MCF 10A (cell line): ENCODE measurements at places on chromosomes 11 and 22. TPM values are rescaled to one million over a fixed set of nuclear protein-coding genes. Genes with fewer than 3 reads are reported as not detected.

The CCDC89 gene
- total RNA-seq = not detected in 2 replicates

The TMEM132A gene
- total RNA-seq = 20.5 and 22.5 TPM in 2 replicates

- no peak for DNase-seq
Observed at GRCh38 chr22:45845076-45845487, 131.9 kb downstream of the WNT7B start.

The NDUFS3 gene
- total RNA-seq = 117 and 120 TPM in 2 replicates

DNA sequence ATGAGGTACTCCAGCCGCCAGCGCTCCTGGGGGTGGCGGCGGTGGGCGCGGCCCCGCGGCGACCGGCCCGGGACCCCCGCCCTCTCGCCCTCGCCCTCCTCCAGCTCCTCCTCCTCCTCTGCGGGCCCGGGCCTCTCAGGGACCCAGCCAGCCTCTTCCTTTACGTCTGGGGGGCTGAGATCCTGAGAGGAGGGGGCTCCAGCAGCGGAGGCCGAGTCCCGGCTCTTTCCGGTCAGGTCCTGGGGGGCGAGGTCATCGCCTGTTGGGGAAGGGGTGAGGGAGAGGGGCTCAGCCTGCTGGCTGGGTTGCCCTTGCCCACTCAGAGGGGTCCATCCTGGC, 4.3 kb downstream of the ZFTA start:
- no peak for DNase-seq

- peak; percentile 76 for DNase-seq
Observed at GRCh38 chr11:134120143-134120850, 51.4 kb downstream of the JAM3 start.

DNA sequence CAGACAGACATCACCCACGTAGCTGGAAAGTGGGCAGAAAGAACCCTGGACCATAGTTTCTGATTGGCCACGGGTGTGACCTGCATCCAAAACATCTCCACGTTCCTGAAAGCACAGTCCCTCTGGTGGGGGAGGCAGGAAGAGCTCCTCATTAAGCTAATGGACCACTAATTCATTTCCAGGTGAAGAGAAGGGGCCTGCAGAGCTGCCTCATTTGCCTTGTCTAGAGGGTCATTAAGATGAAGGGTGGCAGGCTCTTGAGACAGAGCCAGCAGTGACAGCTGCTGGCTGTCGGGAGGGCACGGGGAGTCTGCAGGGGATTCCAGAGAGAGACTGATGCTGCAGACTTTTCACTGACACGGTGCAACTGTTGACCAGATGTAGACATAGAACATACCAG, 149.6 kb upstream of the OPCML start:
- no peak for DNase-seq

DNA sequence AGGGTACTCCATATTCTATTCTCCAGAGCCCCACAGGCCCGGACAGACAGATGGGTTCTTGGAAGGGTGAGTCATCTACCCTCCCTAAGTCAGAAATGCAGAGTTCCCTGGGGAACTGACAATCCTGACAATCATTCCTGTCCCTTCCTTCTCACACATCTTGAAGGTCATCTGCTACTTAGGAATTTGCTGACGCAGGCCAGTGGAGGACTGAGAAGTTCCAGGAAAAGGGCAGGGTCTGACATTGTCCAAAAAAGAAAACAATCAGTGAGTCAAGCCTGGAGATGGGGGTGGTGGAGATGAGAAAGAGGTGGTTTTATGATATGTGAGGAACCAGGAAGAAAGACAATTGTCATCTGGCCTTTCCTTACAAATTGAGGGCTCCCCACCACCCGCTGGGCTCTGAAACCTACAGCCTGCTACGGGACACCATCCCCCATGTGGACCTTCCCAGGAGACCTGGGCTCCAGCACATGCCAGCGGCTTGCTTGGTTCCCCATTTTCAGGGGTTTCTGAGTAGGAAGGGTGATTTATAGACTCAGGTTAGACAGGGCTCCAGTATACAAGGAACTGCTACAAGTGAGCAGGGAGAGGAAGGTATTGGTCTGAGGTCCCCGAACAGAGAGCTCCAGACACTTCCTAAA, 12.9 kb downstream of the CD59 start:
- peak; percentile 99 for DNase-seq

The ZW10 gene
- total RNA-seq = 14.7 and 14.9 TPM in 2 replicates

DNA sequence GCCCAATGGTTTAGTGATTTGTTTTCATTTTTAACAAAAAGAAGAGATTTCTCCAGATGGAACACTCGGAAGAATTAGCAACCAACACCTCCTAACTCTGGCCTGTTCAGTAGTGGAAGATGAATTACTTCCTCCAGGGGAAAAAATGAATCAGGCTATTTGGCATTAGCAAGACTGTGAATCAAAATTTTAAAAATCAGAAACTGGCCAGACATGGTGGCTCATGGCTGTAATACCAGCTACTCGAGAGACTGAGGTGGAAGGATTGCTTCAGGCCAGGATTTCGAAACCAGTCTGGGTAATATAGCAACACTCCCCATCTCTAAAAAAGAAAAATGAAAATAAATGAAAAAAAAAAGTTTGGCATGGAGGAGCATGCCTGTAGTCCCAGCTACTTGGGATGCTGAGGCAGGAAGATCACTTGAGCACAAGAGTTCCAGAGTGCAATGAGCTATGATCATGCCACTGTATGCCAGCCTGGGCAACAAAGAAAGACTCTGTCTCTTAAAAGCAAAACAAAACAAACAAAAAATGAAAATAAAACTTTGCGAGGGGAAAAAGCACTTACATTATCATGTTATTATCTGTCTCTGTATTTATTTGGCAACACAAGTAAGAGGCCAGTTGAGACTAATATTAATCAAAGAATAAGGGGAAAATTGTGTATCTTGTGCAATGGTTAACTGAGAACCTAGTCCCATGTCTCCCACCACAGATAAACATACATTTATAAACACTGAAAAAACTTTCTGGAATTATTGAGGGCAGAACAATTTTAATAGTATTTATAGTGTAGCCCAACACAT, 796.3 kb upstream of the ANO3 start:
- peak; percentile 30 for DNase-seq

DNA sequence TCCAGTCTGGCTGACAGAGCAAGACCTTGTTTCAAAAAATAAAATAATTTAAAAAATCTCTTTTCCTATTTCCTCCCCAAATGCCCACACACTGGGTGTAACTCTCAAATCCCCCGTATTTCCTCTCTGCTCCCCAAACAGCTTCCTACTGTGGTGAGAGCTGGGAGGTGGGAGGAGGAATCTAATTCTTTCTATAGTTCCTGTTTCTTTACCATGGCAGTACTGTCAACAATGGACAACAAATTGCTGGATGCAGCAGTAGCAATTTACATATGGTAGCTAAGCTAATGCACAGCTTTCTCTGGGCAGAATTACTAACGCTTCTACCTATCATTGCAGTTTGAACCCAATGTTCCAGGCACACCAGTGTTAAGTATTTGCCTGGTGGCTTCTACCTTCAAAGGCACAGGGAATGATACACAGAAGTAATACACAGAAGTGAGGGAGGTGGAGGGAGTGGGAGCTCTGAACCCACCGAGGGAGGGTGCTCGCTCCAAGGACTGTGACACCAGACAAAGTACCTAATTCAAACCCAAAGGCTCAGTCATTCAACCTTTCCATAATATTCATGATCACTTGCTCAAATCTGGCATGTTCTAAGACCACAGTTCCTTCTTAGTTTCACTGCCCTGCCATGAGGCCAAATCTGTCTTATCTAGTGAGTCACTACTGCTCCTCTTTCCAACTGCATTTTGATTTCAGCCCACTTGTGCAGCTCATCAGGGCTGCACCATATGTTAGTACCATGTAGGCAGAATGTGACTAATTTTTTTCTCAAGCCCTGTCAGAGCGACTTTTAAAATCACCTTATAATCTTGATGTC, 37.9 kb downstream of the CELF1 start:
- DNase-seq = peak; percentile 59
